Ecto neural progenitor cell (in vitro differentiated cells): ENCODE measurements at places on chromosomes 7 and 10.

DNA sequence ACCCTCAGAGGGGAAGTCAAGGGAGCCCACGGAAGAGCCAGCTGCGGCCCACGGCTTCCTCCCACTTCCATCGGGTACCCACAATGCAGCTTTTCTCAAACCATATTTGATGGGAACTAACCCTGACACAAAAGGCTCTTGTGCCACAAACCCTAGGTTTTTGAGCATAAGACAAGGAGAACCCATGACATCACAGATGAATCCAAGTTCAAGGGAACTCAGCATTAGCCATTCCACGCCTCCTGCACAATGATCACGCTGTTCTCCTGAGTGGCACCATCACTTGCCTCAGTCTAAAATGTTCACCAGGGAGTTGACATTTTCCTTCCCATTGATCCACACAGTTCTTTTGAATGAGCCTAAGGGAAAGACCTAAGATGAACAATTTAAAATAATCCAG is 70.4 kb downstream of the ITIH5 start:
- DNase-seq = no peak

GRCh38 chr7:101225650-101226049 is 7.7 kb downstream of the ZNHIT1 start:
- no peak for DNase-seq

DNA sequence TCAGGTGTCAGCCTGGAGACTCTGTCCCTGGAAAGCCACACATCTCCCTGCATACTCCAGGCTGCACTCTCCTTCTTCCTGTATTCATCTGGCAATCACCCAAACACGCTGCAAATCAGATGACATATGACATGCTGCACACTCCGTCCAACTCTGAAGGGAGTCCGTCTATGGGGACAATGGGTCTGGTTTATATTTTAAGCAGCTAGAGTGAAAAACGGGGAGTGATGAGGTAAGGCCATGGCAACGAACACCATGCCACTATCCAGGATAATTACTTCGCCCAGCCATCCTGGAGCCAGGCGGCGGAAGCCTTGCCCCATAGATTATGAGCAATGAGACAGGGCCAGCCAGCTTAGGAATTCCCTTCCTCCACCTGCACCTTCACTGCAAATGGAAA is 140.1 kb downstream of the PLXNA4 start:
- DNase-seq = no peak

- DNase-seq = no peak
These were observed 44.8 kb downstream of the MYOF start for GRCh38 chr10:93437086-93437945.

GRCh38 chr7:24879291-24879690 is 100.7 kb downstream of the OSBPL3 start:
- DNase-seq = no peak

DNA sequence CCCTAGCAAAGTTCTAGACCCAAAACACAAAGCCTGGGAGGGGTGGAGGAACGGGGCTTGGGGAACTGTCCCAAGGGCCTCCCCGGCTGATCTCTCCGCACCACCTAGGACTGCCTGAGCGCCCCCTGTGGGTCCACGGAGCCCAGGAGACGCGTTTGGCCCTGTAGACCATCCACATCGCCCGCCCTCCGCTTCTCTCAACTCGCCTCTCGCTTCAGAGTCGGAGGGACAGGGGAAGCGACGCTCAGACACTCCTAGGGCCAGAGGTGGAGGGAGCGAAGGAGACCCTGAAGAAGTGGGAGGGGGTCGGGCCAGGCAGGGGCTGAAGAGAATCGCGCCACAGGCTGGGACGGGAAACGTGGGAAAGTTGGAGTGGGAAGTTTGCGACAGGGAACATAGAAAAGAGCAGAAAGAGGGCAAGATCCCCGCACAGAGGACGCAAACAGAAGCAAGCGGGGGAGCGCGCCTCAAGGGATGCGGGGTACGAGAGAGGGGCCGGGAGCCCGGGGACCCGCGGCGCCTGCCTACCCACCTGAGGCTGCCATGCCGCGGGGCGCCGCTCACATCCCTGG is 378 bp downstream of the PIK3AP1 start:
- peak; percentile 82 for DNase-seq

DNA sequence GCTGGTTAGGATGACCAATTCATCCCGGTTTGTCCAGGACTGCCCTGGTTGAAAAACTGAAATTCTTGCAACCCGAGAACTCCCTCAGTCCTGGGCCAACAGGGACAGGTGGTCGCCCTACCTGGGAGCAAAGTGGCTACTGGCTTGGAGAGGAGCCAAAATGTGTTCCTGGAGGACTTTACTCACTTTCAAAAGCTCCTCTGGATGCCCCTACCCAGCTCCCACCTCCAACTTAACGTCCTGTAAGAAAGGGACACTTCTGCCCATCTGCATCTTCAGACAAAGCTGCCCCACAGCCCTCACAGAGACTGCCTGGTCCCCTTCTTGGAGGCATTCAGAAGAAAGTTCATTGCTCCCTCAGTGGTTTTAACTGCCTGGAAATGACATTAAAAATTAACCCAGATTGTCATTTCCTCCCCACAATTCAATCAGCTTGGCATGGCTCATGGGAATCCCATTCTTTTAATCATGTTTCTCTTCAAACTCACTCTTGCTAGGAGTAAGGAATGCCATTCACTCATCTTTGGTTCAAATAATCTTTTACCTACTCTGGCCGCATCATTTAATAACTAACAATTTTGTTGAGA is 24.0 kb upstream of the HSPA12A start:
- no peak for DNase-seq

GRCh38 chr7:135414850-135415439 is 95.0 kb downstream of the CNOT4 start:
- no peak for DNase-seq

DNA sequence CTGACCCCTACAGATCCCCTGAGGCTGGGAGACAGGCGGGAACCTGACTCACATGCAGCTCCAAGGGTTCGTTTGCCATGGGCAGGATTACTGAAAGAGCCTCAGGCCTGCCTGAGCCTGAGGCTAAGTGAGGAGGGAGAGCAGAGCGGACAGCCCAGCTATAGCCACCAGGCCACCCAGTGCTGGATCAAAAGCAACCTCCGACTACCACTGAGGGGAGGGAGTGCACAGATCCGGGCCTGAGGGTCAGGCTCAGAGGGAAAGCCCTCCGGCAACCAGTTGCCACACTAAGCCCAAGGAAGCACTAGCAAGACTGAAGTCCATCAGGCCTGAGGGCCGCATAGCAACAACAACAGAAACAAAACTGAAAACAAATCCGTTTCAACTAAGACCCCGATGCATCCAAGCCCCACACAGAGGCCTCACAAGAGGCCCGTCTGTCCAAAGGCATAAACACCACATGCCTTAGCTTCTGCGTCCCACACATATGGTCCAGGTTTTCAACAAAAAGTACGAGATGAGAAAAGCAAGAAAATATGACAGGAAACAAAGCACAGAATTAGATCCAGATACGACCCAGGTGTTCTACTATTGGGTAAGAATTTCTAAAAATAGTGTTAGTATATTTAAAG is 92.5 kb upstream of the VIPR2 start:
- DNase-seq = peak; percentile 60

- DNase-seq = no peak
These were observed 104.6 kb upstream of the SGCE start for GRCh38 chr7:94760446-94761100.

GRCh38 chr10:27660268-27660667 is 85.4 kb downstream of the MKX start:
- DNase-seq = no peak

DNA sequence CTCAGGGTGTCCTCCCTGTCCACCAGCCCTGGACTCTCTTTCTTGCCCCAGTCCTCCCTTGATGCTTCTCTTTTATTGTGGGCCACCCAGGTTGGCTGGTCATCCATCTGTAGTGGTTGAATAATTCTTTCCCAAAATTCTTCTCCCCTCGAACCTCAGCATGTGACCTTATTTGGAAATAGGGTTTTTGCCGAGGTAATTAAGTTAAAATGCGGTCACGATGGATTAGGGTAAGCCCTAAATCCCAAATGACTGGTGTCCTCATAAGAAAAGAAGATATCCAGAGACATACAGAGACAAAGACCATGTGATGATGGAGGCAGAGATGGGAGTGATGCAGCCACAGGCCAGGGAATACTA is 74.3 kb downstream of the GFRA1 start:
- DNase-seq = no peak

GRCh38 chr10:67839951-67840350 is 2.0 kb upstream of the DNAJC12 start:
- DNase-seq = no peak

GRCh38 chr7:134619627-134620331 is 26.9 kb upstream of the BPGM start:
- no peak for DNase-seq

GRCh38 chr10:34651416-34652195 is 163.5 kb downstream of the PARD3 start:
- DNase-seq = no peak

DNA sequence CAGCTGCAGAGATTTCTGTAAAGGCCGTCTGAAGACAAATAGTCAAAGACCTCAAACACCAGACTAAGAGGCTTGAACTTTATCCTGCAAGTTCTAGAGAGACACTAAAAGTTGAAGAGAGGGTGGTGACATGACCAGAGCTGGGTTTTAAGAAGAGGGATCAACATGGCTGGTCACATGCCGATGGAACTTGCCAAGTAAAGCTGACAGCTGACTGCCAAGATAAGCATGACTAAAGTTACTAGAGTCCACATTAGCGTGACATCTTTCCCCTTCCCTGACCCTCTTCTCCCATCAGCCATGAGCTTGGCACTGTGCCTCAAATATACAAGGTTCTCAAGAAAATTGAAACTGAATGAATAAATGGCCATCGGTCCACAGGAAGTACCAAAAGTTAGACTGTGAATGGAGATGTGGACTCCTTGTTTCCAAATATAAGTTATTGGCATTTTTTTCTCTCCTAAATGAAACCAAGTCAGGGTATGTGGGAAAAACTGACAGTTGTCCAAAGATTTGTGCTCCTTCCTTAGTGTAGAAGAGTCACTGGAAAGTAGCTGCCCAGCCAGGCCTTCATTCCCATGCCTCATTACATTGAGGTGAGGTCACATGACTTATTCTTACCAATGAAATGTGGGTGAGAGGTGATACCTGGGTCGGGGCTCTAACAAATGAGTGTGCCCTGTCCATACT is 24.5 kb downstream of the XPNPEP1 start:
- no peak for DNase-seq

GRCh38 chr7:123724817-123725253 is 24.0 kb downstream of the WASL start:
- DNase-seq = no peak

- DNase-seq = no peak
These were observed 9.2 kb downstream of the SP8 start for GRCh38 chr7:20777377-20778062.

GRCh38 chr10:62460393-62460792 is 86.2 kb downstream of the ZNF365 start:
- DNase-seq = no peak

DNA sequence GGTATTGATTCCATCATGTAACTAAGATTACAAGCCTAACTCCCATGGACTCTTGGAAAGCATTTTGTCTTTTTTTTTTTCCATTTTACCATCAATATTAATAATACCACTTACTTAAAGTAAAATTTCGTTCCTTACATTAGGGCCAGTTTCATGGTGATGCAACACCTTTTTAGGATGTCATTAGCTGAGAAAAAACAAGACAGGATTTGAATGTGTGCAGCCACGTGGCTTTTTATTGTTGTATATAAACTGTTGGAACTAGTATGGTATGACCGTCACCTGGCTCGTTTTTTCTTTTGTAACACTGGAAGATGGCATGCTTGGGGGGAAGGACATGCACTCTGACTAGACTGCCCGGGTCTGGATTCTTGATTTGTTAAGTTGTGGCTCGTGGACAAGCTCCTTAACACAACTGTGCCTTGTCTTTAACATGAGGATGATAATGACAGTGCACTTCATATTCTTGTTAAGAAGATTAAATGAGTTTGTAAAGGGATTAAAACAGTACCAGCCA is 42.1 kb downstream of the ARHGAP21 start:
- no peak for DNase-seq

GRCh38 chr7:104453190-104453589 is 124.8 kb downstream of the LHFPL3 start:
- DNase-seq = no peak

DNA sequence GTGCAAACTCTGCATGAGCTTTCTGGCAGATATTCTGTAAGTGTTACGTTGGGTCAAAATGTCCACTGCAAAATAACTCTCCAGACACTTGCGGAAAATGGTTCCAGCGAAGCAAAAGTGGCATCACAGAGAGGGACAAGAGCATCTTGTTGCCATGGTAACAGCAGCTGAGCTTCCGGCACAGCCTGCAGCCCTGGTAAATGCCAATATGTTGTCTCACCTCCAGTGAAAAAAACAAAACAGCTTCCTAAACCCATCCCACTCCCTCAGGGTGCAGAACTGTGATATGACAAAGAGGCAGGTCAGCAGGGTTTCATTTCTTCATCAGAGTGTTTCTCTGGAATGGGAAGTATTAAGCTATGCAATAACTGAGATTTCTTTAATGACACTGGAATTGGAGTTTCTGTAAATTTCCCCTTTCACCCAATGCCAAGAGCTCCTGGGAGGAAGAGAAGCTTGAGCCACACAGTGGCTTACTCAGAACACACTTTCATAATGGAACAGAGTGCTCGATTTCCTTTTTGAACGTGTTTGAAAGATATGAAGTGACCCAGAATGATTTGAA is 65.6 kb downstream of the FOXI2 start:
- no peak for DNase-seq

- no peak for DNase-seq
These were observed 158.8 kb downstream of the SKAP2 start for GRCh38 chr7:26705567-26705966.

DNA sequence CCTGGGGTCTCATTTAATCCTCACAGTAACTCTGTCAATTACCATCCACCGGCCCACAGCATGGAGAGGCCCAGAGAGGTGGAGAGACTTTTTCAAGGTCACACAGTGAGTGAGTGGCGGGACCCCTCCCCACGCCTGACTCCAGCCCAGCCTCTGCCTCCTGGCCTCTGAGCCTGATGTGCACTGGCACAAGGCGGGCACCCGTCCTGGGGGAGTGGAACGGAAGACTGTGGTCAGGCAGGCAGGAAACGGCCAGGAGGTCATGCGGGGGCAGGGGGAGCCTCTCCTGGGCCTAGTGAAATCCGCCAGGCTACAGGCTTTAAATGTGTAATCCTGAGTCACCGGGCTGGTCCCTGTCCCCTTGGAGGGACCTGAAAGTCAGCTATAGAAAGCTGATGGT is 32.2 kb downstream of the ZCCHC24 start:
- DNase-seq = no peak

GRCh38 chr10:112434988-112435619 is 11.6 kb downstream of the ZDHHC6 start:
- no peak for DNase-seq

DNA sequence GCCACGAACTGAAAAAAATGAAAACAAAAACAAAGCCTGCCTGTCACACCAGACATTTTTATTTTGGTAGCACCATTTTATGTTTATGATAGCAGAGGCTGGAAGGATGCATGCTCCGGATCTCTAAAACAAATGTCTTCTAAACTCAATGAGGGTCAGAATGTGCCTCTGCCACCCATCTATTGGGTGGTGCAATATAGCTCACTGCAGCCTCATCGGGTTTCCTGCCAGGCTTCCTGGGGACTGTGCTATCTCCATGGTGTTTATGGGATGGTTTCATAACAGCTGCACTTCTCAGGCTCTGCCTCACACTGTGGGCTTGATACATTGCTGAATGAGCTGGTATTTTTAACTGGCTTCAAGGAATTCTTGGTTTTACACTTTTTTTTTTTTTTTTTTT is 94.4 kb downstream of the ITIH5 start:
- DNase-seq = no peak
